CD4-positive, alpha-beta T cell treated with Interferon alpha-2 for 1 hour (primary cell): ENCODE measurements at places on chromosomes 7 and 10.

DNA sequence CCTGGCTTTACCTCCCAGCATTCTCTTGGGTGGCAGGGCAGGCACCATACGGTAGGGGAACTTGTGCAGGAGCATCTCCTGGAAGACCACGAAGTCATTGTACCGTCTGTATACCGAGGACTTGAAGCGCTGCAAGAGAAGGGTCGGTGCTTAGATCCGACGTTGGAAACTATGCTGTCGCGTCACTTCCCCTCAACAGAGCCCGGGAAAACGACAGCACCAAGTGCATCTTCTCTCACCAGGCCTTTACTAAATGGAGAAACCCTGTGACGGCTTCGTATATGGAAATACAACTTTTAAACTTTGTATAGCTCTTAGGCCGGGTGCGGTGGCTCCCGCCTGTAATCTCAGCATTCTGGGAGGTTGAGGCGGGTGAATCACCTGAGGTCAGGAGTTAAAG is 33.1 kb downstream of the NUDT1 start:
- no peak for DNase-seq

DNA sequence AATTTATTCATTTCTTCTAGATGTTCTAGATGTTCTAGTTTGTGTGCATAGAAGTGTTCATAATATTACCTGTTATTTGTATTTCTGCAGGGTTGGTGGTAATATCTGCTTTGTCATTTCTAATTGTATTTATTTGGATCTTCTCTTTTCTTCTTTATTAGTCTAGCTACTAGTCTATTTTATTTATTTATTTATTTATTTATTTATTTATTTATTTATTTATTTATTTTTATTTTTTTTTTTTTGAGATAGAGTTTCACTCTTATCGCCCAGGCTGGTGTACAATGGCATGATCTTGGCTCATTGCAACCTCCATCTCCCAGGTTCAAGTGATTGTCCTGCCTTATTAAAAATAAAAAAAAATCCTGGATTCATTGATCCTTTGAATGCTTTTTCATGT is 114.8 kb upstream of the THSD7A start:
- DNase-seq = no peak

DNA sequence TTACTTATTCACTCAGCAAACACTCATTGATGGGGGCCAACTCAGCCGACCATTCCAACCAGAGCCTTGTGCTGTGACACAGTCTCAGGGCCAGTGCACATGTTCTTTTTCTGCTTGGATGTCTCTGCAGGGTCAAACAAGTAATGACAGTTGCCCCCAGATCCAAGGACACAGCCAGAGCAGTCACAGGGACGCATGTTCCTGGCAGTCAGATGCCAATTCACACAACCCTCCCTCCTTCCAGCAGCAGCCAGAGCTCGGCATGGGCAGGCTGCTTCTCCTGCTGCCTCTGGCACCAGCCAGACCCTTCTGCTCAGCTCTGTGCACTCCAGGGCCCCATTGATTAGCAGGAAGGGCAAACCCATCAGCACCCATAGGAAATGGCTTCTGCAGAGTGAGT is 20.3 kb downstream of the DRGX start:
- DNase-seq = no peak

- peak; percentile 45 for DNase-seq
Measured at GRCh38 chr10:60964257-60965235, 20.6 kb upstream of the RHOBTB1 start.

DNA sequence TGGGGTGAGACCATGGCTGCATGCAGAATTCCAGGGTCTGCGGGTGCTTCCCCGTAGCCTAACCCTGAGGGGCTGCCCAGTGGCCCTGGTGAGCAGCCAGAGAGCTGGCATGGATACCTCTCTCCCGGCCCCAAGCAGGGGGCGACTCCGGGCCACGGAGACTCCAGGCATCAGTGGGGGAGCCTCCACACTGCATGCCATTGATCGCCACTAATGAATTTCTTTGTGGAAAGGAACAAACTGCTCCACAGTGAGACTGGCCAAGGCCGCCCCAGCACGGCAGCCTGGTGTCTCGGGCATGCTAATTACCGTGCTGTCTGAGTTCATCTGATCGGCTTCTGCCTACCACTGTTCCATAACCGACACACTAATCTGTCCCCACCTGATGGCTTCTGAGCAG is 184.4 kb downstream of the GRID1 start:
- no peak for DNase-seq
